Renal cortical epithelial cell (primary cell): ENCODE measurements at places on chromosomes 16 and 17.

DNA sequence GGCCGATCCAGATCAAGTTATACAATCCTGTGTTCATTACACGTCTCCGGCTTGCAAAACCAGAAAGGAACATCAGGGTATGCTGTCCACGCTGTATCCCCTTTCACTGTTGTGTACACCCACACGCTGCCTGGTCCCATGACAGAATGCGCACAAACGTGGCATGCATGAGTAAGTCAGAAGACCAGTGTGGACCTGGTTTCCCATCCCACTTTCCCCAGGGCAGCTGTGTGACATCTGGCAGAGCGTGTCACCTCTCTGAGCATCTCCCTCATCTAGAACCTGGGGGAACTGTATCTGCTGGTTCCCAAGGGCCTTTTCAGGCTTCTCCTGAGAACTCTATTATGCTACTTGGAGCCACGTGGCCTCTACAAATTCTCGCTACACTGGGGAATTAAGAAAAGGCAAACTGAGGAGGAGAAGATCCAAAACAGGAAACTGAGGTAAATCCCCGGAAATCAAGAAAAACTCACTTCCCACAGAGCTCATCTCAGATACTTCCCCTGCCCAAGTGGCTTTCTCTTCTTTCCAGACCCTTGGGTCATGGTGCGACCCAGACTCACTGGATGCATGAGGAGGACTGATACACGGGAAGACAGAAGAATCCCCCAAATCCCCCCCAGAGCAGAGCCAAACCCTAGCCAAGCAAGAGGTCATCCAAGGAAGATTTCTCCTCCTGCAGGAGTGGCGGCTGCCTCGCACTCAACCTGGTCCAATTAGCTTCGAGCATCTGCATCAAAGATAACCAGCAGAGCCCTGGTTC is 139.3 kb downstream of the GAS7 start:
- DNase-seq: no peak

GRCh38 chr17:71522383-71522782 is 598.4 kb upstream of the SOX9 start:
- peak; percentile 23 for DNase-seq

DNA sequence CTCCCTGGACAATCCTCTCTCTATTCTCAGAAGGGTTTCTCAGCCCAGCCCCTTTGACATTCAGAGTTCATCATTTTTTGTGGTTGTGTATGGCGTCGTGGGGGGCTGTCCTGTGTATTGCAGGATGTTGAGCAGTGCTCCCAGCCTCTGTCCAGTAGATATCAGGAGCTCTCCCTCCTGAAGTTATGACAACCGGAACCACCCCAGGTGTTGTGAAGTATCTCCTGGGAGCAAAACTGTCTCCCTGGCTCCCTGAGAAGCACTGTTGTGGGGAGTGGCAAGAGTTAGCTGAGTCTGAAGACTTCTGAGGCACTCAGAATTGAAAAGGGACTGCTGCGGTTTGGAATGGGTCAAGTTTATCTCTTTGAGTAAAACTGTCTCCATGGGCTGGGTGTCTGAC is 55.9 kb upstream of the MGAT5B start:
- no peak for DNase-seq

- no peak for DNase-seq
These were observed 1.4 kb downstream of the HES7 start for GRCh38 chr17:8122422-8122923.

- peak; percentile 63 for DNase-seq
These were observed 58.2 kb upstream of the HAPSTR1 start for GRCh38 chr16:9033125-9033830.

- DNase-seq: peak; percentile 56
These were observed 3.9 kb upstream of the KRT15 start for GRCh38 chr17:41522301-41523224.

DNA sequence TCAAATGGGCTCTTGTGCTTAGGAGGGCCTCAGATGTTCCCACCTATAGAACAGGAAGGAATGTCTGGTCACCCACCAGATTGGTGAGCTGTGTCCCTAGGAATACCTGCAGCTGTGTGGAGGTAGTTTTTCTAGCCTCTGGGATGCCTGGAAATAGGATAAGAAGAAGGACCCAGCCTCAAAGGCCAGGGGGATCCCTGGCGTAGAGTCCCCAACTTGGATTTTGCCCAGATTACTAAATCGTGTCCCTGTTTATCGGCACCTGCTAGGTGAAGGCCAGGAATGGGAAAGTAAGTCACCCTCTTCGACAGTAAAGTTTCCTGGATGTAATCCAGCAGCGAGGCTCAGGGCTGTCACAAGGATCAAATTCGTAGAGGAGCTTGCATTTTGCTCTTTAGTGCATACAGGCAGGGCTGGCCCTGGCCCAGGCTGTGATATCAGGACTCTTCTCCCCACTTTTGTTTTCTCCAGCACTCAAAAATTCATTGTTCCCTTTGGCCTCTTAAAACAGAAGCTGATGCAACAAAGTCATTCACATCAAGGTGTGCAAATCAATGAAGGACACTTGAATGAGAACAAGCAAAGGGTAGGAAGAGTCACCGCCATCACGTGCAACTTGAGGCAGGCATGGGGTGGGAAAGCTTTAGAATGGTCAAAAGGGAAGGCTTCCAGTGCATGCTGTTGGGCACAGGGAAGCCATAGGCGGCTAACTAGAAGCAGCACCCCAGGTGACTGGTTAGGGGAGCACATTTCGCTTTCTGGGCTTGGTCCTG is 7.5 kb downstream of the SLC13A2 start:
- DNase-seq: no peak

DNA sequence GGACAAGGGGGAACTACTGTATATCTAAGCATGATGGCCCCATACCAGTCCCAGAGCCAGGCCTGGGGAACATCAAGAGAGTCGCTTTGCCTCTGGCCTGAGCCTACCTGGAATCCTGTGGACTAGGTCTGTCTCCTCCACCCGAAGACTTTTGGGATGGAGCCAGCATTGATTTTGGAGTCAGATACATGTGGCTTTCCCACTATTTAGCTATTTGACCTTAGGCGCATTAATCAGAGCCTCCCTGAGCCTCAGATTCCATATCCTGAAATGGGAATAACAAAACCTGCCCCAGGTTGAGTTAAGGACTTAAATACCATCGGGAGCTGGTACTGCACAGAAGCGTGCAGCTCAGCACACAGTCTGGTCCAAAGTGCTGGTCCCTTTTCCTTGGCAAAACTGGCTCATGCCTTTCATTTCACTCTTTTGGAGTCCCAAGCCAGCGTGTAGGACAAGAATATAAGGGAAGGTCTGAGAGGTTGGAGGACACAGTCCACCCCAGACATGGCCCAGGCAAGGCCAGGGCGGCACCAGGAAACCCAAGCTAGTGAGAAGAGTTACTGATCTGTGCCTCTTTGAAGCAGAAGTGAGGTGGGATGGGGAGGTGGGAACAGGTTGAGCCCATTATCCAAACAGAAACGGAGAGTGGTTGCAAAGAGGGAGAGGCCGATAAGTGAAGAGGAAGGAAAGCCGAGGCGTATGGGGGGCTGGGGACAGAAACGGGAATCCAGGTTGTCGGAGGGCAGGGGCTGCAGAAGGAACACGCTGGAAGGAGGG is 986 bp downstream of the FA2H start:
- no peak for DNase-seq

GRCh38 chr16:50679676-50680555 is 1.2 kb downstream of the SNX20 start:
- DNase-seq: no peak

DNA sequence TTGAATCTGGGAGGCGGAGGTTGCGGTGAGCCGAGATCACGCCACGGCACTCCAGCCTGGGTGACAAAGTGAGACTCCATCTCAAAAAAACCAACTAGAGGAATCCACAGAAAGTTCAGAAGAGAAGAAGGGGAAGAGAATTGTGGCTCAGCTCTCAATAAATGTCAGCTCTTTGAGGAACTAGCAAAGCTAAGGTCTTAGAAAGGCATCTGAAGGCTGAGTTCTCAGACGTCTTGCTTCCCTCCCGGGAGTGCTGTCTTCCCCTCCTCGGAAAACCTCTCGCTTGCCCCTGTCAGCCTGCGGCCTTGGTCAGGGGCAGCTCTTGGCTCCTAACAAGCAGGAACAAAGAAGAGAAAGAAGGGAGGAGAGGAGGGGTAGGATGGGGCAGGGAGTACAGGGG is 5.3 kb downstream of the SHPK start:
- DNase-seq: no peak

GRCh38 chr16:49349446-49350168 is 24.0 kb upstream of the C16orf78 start:
- DNase-seq: no peak

- no peak for DNase-seq
These were observed 114.4 kb upstream of the IRX6 start for GRCh38 chr16:55209626-55210025.

DNA sequence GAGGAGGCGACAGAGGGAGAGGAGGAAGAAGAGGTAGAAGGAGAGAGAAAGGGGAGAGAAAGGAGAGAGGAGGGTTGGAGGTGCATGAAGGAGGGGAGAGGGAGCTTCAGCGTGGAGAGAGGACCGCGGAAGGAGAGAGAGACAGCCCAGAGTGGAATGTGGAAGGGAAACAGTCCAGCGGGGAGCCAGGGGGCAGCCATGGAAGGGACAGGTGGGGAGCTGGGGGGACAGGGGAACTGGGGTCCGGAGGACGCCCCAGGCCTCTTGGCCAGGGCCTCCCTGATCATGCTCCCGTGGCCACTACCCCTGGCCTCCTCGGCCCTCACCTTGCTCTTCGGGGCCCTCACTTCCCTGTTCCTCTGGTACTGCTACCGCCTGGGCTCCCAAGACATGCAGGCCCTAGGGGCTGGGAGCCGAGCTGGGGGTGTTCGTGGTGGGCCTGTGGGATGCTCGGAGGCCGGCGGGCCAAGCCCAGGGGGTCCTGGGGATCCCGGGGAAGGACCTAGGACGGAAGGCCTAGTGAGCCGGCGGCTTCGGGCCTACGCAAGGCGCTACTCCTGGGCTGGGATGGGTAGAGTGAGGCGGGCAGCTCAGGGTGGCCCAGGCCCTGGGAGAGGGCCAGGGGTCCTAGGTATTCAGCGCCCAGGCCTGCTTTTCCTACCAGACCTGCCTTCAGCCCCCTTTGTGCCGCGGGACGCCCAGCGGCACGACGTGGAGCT is 759 bp downstream of the ASPHD1 start:
- DNase-seq: no peak

DNA sequence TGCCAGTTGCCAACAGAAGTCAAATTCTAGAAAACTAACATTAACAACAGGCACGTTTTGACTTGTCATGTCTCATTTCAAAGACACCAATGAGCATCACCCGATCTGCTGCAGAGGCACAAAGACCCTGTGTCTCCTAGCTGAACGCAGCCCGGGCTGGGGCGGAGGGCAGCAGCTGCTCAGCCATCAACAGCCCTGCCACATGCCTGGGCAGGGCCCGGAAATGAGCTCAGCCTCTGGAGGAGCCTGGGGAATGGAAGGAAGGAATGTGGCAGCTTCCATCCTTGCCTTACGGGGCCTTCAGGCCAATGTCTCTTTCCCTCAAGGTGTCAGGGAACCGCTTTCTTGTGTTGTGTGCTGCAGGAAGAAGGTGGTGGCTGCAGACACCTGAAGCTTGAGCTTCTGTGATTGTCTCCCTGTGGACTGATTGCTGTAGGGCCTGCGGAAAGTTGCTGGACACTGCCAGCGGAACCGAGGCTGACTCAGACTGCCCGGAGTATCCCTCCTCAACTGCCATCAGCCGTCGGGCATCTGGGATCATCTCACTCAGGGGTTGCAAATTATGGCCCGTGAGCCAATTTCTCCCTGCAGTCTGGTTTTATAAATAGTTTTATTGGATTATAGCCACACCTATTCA is 7.3 kb downstream of the CDH13 start:
- DNase-seq: no peak

- DNase-seq: no peak
These were observed 26.3 kb upstream of the SSTR5 start for GRCh38 chr16:1045993-1046911.

- no peak for DNase-seq
These were observed 6.3 kb downstream of the METRNL start for GRCh38 chr17:83085526-83086198.

GRCh38 chr17:80449930-80450576 is 26.4 kb downstream of the NPTX1 start:
- no peak for DNase-seq

DNA sequence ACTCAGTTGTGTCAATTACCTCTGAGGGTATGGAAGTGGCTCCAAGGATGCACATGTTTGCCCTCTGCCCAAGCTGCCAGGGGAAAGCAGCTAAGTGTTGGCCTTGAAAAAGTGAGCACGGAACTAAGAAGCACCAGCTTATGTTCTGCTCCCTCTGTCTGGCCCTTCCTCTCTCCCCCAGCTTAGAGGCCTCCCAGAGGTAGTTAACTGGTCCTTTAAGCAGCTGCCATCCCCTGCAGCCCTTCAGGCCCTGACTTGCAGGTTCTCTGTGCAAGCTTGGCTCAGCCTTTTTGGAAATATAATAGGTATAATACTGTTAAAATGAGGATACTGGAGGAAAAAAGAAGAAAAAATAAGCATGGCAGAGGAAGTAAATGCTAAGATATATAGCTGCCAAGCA is 7.0 kb upstream of the UBE2Z start:
- no peak for DNase-seq

GRCh38 chr16:73026754-73027684 is 20.9 kb downstream of the ZFHX3 start:
- DNase-seq: no peak

DNA sequence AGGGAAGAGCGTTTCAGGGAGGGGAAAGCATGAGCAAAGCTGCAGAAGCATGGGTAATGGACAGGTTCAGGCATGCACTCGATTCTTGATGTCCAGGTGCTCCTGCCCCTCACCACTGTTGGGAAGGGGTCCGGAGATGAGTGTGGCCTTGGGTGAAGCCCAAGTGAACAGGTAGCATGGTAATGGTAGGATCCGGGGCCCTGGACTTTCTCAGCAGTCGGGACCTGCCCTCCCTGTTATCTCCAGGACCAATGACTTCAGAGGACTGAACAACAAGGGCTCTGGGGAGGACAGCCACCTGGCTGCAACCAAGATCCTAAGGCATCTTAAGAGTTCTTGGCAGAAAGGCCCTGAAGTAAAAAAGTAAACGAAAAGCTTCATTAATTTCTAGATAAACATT is 306.8 kb downstream of the CPPED1 start:
- DNase-seq: no peak

DNA sequence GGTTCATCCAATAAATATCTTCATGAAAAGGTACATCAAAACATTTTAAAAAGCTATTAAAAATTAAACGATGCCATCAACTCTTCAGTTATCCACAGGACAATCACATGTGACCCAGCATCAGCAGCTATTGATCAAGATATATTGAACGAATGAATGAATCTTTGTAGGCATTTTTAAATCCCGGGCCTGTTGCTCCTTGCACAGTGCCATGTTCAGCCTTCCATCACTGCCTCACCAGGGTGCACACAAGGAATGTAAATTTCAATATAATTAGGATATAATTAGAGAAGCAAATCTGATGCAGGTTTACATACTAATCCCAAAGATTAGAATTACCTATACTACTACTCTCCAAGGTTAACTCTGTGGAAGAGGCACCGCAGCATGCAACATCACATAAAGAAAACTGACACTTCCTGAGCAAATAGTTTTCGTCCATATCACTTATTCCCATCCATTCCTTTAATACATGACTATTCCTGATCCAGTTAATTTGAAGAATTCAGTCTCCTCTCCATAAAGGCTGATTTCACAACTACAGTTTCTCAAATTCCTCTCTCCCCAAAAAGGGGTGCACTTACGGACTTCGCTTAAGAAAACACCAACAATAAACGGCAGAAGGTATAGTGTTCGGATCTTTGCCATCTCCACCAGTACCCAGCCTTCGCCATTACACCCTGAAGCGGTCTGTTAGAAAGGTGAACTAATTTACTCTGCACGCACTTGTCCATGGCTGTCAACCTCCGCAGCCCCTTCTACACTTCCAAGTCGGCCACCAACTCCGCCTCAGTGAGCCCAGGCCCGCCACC is 938 bp downstream of the NCOR1 start:
- peak; percentile 21 for DNase-seq

- no peak for DNase-seq
These were observed 116.6 kb upstream of the TNRC6C start for GRCh38 chr17:77841742-77842527.

- no peak for DNase-seq
These were observed 2.4 kb downstream of the CYGB start for GRCh38 chr17:76534831-76535732.
